ENCODE measurements at places on chromosomes 2 and 18. TPM values are rescaled to one million over a fixed set of nuclear protein-coding genes. Genes with fewer than 3 reads are reported as not detected.

The CD207 gene
- total RNA-seq: not detected

The NPHP1 gene
- 3.3 TPM for total RNA-seq

The SEC11C gene
- total RNA-seq: 64.7 TPM

The VWA3B gene
- total RNA-seq: not detected

The SIX3 gene
- 0.21 TPM for total RNA-seq

The LDLRAD4 gene
- total RNA-seq: 1.2 TPM

The CD8B2 gene
- not detected for total RNA-seq

The DSEL gene
- 20.6 TPM for total RNA-seq

The MYO7B gene
- total RNA-seq: not detected

The CNTNAP5 gene
- total RNA-seq: 0.17 TPM

The HOXD9 gene
- total RNA-seq: not detected

Measured in H1 (cell line).